ENCODE measurements at places on chromosomes 5 and 9.
A peak's percentile ranks its signal among the peaks of the same experiment; 100 is the strongest.

- no peak for DNase-seq
Observed at GRCh38 chr9:77569335-77569734, 78.8 kb downstream of the GNA14 start.

- peak; percentile 2 for DNase-seq
Observed at GRCh38 chr5:178449163-178450070, 140.8 kb downstream of the COL23A1 start.

- no peak for DNase-seq
Observed at GRCh38 chr9:4321554-4321953, 21.7 kb upstream of the GLIS3 start.

DNA sequence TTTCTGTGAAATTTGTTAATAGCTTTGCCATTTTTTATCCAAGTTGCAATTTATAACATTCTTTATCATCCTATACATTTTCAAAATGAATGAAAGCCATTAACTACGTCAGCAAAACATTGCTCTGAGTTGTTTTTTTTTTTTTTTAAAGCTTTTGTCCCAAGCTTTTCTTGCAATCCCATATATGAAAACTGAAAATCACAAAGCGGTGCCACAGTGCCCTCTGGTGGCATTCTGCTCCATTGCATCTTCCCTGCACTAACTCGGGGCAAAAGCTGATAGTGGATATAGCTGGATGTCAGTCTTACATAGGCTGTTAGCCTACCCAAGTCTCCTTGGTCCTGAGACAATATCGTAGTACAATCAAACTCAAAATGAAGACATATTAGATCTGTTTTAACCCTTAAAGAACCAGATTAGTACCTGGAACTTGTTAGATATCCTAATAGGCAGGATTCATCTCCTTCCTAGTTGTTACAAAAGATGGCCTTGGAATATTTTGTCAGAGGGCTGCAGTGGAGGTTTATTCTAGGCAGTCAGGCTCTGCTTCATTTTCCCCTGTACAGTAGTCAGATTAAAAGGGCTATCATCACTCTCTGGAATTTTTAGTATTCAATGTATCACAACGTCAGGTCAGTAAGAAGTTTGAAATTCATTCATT, 669.9 kb downstream of the PTPRD start:
- DNase-seq = peak; percentile 72

DNA sequence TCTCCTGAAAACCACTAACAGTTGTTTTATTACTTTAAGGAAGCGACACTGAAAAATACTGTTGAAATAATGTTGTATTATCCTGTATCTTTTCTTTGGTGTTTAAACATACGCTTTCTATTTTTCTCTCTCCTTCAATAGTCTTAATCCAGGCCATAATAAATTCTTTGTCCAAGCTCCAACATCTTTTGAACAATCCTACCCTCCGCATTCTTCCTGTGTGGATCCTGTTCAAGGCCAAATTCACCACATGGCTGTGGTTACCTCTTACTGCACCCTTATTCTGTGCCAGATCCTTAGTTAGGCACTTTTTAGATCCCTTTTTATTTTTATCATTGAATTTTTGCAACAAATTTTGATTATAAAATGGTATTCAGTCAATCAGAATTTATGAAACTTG, 1691.5 kb downstream of the MAT2B start:
- DNase-seq = no peak

DNA sequence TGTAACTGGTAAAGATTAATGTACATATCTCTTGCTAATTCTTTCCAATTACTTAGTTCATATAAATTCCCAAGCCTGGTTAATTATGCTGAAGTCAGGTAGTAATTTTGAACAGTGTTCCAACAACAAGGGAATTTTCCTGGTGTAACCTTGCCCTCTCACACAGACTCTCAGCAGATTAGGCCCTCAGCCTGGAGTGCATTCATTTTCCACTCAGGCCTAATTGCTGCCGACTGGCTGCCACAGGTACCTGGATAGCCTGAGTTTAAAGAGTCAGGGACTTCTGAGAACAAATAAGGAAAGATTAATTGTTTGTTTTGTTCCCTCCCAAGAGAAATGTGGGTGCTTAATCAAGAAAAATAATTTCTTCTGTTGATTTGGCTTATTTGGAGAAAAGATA, 71.4 kb downstream of the PPIC start:
- DNase-seq = no peak

GRCh38 chr9:32823551-32823950, 40.2 kb downstream of the TMEM215 start:
- DNase-seq = no peak

- peak; percentile 10 for DNase-seq
Observed at GRCh38 chr5:154753792-154754191, 1.4 kb upstream of the LARP1 start.

GRCh38 chr5:72951671-72952468, 4.0 kb upstream of the FCHO2 start:
- no peak for DNase-seq

GRCh38 chr5:16446993-16447392, 18.6 kb downstream of the ZNF622 start:
- no peak for DNase-seq
